GM12892 (cell line): ENCODE measurements at places on chromosomes 3 and 15.

- no peak for DNase-seq
Observed at GRCh38 chr3:134312873-134313846, 61.1 kb downstream of the AMOTL2 start.

DNA sequence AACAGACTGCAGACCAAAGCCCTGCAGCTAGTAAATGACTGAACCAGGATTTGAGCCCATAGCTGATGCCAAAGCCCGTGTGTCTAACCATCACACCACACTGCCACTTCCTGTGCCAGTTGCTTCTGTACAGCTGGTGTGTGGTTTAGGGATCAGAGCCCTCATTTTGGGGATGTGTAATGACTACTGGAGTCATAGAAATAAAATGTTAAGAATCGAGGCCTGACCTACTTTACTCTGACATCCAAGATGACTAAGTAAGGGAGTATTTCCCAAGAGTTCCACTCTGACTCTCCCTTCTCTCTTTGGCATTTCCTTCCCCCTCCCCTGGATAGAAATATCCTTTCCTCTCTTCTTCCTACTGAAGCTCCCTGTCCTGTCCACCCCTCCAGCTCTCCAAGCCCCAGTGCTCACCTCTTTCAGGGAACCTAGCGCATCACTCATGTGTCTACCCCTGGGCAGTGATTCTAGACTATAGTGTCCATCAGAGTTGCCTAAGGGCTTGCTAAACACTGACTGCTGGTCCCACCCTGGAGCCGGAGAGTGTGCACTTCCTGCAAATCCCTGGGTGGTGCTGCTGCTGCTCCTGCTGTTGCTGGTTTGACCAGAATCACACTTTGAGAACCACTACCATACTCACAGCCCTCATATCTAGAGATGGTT, 53.8 kb downstream of the MGLL start:
- no peak for DNase-seq

- no peak for DNase-seq
Observed at GRCh38 chr3:153463895-153464294, 301.9 kb downstream of the RAP2B start.

DNA sequence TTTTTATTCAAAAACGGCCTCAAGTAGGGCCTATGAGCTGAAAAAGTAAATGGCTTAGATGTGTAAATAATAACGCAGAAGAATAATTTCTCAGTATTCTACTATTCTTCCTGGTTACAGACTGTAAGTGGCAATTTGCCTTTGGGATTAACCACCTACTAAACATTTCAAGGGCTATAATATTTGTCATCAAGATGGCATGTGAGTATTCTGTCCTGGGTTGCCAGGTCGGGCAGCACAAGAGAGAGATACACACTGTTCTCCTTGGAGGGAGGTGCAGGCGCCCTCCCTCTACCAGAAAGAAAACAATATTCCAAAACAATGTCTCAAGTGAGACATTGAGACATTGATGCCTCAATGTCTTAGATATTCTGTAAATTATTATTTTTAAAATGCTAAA, 278.4 kb downstream of the OCA2 start:
- no peak for DNase-seq

DNA sequence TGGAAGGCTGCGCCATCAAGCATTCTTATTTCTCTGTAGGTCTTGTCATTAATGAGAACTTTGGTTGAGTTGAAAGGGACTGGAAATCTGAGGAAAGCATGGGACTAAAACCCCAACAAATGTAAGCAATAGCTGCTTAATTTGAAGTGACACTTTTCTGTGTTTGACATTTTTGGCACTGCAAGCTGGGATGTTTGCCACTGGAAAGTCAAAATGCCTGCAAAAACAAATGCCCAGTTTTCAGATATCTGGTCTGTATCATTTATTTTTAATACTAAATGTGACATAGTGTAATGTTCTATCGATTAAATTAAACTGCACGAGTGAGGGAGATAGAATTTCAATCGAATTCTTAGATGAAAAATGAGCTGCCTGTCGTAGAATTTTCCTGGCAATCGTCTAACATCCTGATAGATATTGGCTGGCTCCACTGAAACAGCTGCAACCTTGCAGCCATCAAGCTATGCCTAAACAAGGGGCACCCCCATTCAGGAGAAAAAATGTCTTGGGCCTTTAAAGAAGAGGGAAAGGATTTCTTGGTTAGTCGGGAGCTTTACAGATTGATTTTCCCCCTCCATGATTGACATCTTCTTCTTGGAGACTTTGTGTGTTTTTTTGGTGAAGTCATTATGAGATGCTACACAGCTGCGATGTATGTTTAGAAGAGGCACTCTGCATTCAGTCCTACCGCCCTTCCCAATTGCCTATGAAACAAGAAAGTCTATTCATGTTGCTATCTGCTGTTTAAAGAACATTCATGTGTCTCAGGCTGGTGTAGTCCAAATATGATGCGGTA, 316.7 kb upstream of the TBL1XR1 start:
- DNase-seq = no peak

GRCh38 chr3:51389423-51390183, 1.5 kb upstream of the RBM15B start:
- DNase-seq = no peak

- DNase-seq = peak; percentile 68
Observed at GRCh38 chr15:90665288-90666134, 51.6 kb upstream of the BLM start.

GRCh38 chr3:53244271-53244670, 11.6 kb downstream of the TKT start:
- no peak for DNase-seq

DNA sequence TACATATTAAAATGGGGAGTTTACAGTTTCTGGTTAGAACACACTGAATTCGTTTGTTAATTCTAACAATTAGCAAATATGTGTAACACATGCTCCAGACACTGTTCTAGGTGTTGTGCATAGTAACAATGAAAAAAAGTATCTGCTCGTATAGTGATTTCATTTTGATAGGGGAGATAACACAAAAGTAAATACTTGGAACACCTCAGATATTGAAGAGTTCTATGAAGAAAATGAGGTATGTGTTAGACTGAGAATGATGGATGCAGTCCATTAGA, 6.8 kb upstream of the TMF1 start:
- DNase-seq = no peak

DNA sequence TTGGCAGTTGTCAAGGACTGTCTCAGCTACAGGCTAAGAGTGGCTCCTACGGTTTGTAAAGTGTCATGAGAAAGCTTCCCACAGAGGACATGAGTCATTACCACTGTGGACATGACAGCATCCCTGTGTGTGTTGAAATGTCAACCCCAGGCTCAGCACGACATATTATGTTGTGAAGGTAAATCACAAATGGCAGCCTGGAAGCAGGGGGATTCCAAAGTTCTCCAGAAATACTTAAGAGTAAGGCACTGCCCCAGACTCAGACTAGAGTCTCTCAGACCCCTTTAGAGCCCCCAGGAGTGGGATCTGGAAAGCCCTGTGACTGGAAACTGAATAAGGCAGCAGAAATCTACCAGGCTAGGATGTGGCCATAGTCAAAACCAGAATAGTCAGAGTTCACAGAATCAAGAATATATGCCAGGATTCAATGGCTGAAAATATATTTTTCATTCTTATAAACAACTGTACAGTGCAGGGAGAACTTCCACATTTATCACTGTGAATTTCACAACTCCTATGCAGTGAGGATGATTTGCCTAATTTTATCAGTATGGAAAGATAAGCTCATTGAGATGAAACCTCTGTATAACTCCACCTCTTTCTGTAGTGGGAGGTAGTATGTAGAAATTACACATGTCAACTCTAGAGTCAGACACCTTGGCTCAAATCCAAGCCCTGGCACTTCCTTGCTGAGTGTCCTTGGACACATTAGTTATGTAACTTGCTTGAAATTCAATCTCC, 237.1 kb upstream of the CFAP20DC start:
- no peak for DNase-seq

DNA sequence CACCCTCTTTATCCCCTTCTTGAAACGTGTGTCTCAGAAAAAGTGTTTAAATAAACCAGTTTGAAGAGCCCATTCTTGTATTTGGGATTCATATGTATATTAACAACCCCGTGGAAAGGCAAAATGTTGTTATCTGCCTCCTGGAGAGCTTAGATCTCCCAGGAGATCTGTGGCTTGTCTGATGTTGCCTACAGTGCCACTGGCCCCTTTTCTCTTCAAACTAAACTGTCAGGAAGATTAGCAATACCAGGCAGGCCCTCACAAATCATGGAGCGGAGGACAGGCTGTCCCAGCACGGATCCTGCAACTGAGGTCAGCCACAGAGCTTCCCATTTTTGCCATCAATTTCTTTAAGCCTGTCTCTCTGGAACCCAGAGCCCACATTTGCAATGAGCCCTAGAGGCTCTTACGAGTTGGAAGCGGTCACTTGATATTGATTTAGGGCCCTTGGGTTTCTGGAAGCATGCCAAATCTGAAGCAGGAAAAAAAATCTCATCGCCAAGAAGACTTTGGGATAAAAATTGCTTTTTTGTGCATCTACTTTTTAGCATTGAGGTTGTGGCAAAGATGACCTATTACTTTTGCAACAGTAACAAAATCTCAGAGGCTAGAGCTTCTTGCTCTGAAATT, 234.1 kb downstream of the OPA1 start:
- no peak for DNase-seq

- no peak for DNase-seq
Observed at GRCh38 chr3:55796533-55796932, 309.4 kb upstream of the WNT5A start.

GRCh38 chr15:63246691-63247469, 30.5 kb upstream of the APH1B start:
- DNase-seq = no peak

- DNase-seq = no peak
Observed at GRCh38 chr3:16478516-16478915, 35.0 kb downstream of the RFTN1 start.

GRCh38 chr3:11776346-11776745, 70.3 kb downstream of the TAMM41 start:
- DNase-seq = no peak

- DNase-seq = no peak
Observed at GRCh38 chr3:146214493-146214892, 36.4 kb downstream of the PLSCR4 start.

DNA sequence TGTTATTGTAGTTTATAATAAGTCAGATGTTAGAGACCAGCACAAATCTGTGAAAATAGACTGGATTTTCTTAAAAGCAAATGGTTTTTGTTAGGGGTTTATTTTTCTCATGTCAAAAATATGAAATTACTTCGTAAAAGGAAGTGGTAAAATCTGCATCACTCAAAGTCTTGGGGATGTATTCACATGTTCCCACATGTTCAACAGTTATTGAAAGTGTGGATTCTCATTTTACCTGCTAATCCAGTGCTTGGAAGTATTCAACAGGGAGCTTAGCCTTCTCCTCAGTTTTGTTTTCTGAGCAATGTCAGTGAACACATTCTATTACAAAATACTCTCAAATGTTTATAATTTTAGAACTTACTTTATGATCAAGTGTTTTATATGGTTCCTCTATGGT, 352.0 kb downstream of the SOX2 start:
- no peak for DNase-seq

GRCh38 chr3:32794487-32795308, 23.1 kb upstream of the TRIM71 start:
- DNase-seq = no peak

DNA sequence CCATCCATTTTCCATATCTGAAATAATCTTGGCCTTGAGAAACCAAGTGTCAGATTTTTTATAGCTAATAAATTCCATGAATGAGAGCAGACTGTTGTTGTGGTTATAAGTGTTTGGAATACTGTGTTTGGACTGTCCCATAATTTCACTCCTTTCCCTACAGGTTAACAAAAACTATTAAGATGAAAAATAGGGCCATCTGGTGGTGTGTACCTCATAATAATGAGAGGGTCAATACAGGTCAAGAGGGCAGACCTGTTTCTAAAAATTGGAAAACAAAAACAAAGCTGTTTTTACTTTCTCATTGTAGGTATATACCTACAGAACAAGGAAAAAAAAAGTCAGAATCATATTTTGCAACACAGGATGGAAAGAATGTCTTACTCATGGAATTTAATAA, 553.8 kb upstream of the SGO1 start:
- no peak for DNase-seq

DNA sequence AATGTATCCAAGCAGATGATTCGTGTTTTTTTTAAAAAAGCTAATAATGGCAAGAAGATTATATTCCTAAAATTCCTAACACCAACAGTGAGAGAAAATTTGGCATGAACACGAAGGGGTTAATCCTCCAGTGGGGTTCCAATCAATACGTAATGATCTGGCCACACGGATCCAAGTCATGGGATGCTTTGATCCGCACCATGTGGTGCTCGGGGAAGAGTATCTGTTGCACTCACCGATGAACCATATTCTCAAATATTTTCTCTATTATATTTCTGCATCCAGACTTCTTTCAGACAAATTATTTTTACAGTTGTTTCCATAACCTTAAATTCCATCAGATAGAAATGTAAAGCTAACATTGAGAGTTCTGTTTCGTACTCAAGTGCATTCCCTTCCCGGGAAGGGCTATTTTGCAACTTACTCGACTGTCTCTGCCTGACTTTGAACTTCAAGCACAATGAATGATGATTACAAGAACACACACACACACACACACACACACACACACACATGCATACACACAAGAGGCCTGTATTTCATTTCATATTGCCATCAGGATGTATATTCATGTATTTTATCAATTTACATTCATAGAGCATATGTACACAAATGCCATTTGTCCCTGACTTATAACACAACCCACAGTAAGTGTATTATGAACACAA, 567.2 kb downstream of the FOXP1 start:
- DNase-seq = no peak

DNA sequence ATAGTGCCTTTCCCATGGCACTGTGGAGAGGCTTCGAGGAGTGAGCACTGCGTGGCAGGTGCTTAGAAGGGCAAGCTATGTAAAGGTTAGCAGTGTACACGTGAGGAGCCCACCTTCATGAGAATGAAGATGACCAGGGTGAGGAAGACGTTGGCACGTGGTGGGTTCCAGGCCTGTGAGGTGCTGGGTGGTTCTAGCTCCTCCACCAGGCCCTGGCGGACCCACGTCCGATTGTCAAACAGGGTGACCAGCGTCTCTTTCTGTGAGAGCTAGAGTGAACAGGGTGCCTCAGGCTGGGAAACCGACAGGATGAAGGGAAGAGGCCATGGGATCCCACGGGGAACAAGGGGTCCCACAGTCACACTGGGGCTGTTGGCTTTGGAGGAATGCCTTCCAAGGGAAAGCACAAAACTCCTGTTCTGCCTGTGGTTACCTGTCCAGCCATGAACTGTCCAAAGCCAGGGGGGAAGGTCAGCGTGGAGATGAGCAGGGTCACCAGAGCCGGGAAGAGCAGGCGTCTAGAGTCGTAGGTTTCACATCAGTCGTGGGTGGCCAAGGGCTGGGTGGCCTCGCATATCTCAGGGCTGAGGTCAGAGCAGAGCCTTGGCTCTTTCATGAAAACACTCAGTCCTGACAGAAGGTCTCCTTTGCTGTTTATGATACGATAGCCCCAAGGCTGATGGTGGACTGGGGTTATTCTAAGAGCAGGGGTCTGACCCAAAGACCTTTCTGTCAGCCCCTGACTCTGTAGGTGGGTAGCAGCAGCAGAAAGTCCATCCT, 6.0 kb downstream of the CLCN2 start:
- DNase-seq = no peak

GRCh38 chr3:22846566-22846965, 356.6 kb upstream of the UBE2E2 start:
- DNase-seq = no peak

- DNase-seq = peak; percentile 99
Observed at GRCh38 chr3:129626744-129627349, 20.4 kb upstream of the PLXND1 start.

GRCh38 chr15:90056529-90056928, 45.7 kb downstream of the IDH2 start:
- DNase-seq = no peak
